ENCODE measurements at places on chromosomes 2 and 18. TPM values are rescaled to one million over a fixed set of nuclear protein-coding genes. Genes with fewer than 3 reads are reported as not detected.

GRCh38 chr2:124264551-124265091, 239.5 kb downstream of the CNTNAP5 start:
- DNase-seq = no peak

GRCh38 chr2:3535794-3536681, 16.7 kb upstream of the ADI1 start:
- peak; percentile 58 for DNase-seq

GRCh38 chr2:241267249-241268067, 48.0 kb downstream of the HDLBP start:
- no peak for DNase-seq

DNA sequence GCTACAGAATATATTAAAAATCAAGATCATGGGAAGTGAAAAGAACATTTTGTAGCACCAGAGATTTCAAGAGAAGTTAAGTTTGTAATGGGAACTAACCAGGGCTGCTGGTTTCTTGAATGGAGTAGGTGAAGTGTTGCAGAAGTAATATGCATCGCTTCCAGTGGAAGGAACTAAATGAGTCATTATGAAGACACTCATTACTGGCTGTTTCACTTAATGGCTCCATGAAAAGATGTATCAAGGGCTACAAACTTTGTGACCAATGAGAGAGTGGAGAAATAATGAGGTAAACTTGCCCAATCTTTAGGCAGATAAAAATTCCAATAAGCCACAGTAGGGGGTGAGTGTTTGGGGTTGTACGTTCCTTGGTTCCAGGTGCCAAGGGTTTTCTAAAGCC, 380.4 kb upstream of the POU3F3 start:
- DNase-seq = no peak

- no peak for DNase-seq
Measured at GRCh38 chr2:217797661-217798069, 205.1 kb downstream of the TNS1 start.

DNA sequence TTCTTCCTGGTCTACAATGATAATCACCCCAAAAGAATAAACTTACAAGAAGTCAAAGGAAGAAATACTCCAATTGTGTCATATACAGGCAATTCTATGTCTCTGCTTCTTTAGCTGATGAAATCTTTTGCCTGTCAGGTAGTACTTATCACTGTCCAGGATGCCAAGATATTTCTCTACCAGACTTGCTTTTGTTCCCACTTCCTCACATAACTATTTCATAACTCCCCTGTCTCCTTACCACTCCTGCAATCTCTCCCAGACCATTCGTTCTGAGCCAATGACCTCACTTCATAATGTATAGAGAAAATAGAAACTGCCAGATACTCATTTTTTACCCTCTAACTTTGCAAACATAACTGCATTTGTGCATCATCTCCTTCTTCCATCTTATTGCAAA, 39.1 kb downstream of the HNMT start:
- no peak for DNase-seq

GRCh38 chr2:190846746-190847145, 33.9 kb upstream of the GLS start:
- DNase-seq = no peak

GRCh38 chr2:40510304-40510703, 58.4 kb upstream of the SLC8A1 start:
- no peak for DNase-seq

DNA sequence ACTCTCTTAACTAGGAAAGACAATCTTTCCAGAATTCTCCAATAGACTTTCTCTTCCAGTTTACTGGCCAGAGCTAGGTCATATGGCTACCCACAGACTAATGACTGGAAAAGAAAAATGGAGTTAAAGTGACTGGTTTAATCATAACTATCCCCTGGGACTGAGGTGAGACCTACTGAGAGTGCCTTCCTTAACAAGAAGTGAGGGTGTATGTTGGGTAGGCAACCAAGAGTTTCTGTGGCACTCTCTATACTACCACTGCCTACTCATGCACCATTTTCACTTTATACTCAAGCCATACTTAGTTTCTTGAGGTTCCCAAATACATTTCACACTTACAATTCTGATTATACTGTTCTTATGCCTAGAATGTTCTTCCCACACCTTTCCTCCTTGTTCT, 6.9 kb upstream of the GFPT1 start:
- DNase-seq = no peak

- no peak for DNase-seq
Measured at GRCh38 chr2:62054916-62055450, 140.9 kb upstream of the B3GNT2 start.

DNA sequence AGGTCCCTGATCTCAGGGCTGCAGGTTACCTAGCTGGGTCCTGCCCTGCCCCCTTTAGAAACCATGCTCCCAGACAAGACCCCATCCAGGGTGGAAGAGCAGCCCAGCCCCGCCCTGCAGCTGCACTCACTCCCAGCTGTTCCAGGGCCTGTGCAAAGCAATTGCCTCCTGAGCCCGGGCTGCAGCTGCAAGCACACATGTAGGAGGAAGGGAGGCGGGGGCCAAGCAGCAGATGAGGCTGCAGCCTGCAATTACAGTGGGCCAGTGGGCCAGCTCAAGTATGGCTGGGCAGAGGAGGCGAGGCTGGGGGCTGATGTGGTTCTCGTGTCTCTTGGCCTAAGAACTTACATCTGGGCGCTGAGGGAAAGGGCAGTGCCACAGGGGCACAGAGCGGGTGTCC, 65.4 kb upstream of the TUBA3E start:
- no peak for DNase-seq

DNA sequence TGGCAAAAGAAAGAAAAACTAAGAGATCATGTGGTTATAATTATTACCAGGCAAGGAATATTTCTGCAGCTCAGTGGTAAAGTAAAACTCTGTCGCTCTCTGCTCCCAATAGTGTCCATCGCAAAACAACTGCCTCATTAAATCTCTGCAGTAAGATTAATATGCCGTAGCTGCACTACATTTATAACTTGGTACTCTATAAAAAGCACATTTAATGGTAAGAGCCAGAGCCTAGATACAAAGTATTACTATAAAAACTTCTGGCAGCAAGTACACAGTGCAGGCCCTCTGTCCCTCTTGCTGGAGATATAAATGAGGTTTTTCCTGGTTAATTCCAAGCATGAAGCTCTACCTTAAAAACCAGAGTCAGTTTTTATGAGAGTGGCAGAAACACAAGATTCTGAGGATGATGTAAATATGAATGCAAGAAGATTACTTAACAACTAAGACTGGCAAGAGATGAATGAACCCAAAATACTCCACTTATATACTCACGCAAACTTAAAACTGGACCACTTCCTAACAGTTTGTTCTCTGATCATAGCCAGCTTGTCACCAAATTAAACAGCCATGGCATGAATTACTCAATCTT, 25.5 kb downstream of the ZNF521 start:
- DNase-seq = no peak

The LYG1 gene
- 1.2 TPM for total RNA-seq

The ANKRD23 gene
- 1.6 TPM for total RNA-seq

The GULP1 gene
- 15.9 TPM for total RNA-seq

The SRBD1 gene
- total RNA-seq = 13.7 TPM

The KCNS3 gene
- 13.0 TPM for total RNA-seq

The SESTD1 gene
- 15.1 TPM for total RNA-seq
